A549 treated with dexamethasone at 1 μM for 4 hours (cell line): ENCODE measurements at places on chromosomes 12 and 14. TPM values are rescaled to one million over a fixed set of nuclear protein-coding genes. Genes with fewer than 3 reads are reported as not detected.

The TAMALIN gene
- total RNA-seq = 0.67 to 1.4 TPM (median 0.88 TPM) in 5 replicates

The MIP gene
- total RNA-seq = 0.15 TPM in 1 of 5 replicates, not detected in the others

The ZNF140 gene
- 7.6 to 9.6 TPM (median 9.1 TPM) in 5 replicates for total RNA-seq

The SYCP3 gene
- total RNA-seq = 0.04 to 0.16 TPM (median 0.09 TPM) in 4 of 5 replicates, not detected in the other

The TTC8 gene
- total RNA-seq = 34.1 to 39.1 TPM (median 37.6 TPM) in 5 replicates

The SCNN1A gene
- total RNA-seq = 16.8 to 31.6 TPM (median 27.9 TPM) in 5 replicates

The TMEM179 gene
- total RNA-seq = 0.07 to 0.33 TPM (median 0.24 TPM) in 5 replicates

The CEP170B gene
- total RNA-seq = 13.7 to 29.4 TPM (median 25.8 TPM) in 5 replicates

The PPP1R36 gene
- total RNA-seq = 0.06 to 0.40 TPM (median 0.24 TPM) in 5 replicates
